Stimulated activated CD8-positive, alpha-beta memory T cell treated with anti-CD3 and anti-CD28 coated beads, Interleukin-4, amount 100 ng/mL, for 1 hour (primary cell): ENCODE measurements at places on chromosomes 13 and 19.

DNA sequence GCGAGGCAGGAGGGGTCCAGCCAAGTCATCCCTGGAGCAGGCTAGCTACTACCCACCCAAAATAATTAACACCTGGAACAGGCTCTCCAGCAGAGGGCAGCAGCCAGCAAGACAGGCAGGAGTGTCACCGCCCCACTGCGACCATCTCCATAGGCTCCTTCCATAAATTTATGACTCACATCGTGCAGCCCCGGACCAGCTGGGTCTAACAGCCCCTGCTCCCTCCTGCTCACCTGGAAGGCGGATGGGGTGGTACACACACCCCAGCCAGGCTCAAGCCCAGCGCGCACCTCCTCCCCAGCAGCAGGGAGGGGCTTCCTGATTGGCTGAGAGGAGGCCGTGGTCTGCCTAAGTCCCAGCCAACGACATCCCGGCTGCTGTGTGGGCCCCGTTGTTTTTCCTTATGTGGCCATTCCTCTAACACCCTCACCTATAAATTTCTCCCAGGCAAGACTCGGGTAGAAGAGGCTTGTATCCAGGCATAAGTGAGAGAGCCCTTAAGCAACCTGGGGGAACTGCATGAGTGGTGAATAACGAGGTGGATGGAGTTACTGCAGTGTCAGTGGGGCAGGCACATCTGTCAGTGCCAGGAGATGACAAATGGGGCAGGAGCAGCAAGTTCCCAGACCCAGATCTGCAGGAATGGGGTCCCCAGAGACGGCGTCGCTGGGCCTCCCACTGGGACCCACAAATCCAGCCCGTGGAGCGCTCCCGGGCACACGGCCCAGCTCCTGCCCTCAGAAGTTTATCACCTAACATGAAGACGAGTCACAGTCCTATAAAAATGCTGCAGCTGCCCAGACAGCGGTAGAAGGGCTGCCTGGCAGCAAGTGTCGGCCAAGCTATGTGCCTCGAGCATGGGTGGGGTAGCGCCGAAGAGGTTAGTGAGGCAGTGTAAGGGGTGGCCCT is 43.1 kb downstream of the CEBPG start:
- peak; percentile 41 for DNase-seq

GRCh38 chr13:42929886-42930535 is 62.0 kb downstream of the EPSTI1 start:
- no peak for DNase-seq

DNA sequence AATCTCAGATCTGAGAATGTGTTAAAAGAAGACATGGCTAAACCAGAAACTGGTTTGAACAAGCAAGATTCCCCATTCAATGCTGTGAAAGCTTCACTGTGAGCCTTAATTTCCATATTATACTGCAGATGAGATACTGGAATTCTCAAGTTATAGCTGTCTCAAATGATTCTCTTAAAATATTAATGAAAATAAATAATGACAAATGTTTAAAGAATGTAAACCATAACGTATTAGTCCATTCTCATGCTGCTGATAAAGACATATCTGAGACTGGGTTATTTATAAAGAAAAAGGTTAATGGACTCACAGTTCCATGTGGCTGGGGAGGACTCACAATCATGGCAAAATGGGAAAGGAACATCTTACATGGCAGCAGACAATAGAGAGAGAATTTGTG is 667.8 kb downstream of the SLITRK1 start:
- no peak for DNase-seq

- no peak for DNase-seq
These were observed 106.4 kb downstream of the ZNF486 start for GRCh38 chr19:20273376-20273775.

DNA sequence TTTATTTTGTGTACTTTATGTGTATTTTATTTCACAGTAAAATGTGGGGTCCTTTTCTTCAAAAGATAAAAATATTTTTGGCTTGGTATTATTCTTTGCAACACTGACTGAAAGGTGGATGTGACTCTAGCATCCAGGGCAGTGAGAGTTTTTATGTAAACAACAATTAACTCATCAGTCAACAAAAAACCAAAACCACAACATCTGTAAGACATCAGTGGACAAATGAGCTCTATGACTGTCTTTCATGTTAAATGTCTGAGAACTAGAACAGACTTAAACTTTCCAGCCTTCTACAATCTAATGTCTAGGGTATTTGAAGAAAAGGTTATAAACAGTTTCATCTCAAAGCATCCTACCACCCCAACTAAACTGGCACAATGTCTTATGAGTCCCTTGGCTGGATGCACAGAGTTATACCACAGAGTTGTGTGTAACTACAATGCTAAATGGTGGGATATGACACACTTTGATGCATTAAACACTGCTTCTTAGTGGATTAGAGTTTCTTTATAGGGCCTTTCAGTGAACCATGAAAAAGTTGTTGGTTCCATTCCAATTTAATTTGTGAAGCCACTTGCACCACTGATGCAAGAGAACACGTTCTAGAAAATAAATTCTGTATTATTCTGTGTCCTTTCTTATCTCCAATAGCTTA is 544.2 kb upstream of the KLF12 start:
- DNase-seq = no peak
